ENCODE measurements at places on chromosomes 7 and 10.

DNA sequence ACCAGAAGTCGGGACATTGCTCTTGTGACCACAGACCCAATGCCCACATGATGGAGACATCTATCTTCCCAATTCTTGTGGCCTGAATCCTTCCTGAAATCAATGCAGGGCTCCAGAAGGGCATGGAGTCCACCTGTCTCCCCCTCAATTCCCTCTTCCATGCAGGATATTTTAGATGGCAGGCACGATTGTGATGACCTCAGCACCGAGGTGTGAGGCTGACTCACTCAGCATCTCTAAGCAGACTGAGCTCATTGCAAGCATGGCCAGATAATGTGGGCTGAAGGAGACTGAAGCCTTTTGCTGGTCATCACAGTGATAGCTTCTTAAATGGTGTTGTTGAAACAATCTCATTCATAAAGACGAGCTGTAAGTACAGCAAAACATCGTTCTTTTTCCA is 374.9 kb upstream of the PODXL start:
- DNase-seq: no peak

DNA sequence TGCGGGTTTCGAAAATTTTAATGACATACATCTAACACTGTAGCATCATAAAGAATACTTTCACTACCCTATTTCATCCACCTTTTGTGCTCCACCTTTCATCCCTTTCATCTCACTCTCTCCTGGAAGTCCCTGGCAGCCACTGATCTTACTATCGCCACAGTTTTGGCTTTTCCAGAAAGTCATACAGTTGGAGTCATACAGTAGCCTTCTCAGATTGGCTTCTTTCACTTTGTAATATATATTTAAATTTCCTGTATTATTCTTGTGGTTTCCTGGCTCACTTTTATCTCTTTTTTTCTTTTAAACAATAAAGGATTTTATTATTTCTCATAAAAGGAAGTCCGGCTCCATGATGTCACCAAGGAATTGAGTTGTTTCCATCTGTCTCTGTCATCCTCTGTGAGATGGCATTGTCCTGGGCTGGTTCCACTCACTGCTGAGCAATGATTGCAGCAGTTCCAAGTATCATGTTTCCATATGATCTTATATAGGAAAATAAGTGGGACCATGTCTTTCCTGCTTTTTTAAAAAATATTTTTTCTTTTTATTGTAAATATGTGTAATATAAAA is 626.3 kb downstream of the POM121L12 start:
- no peak for DNase-seq

DNA sequence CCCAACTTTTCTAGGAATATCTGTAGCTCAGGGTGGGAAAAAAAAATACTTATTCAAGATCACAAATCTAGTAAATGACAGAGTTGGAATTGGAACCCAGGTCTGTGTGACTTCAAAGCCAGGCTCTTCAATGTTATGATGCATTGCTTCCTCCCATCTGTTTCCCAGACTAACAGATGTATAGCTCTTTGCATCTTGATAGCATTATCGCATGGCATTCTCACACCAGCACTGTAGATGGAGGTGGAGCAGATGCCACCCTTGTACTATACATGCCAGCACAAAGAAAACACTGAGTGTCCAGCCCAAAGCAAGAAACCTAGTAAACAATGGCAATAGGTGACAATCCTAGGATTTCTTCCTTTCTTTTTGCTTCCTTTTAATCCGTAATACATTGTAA is 497.3 kb downstream of the NEBL start:
- DNase-seq: no peak

DNA sequence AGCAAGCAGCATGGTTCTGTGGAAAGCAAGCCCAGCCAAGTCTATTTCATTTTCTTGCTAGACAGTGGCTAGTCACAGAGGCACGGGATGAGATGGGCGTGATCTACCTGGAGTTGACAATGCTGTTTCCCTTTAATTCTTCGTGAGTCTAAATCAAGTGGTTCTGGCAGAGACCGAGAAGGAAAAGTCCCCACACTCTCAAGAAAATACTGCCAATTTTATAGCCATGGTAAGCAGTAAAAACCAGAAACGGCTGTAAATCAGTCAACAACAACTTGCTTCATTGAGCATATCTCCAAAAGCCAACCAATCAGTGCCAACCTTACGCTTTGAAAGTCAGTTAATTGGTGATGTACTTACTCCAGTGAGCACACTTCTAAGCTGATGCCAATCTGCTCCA is 223.4 kb downstream of the SEC23IP start:
- no peak for DNase-seq

DNA sequence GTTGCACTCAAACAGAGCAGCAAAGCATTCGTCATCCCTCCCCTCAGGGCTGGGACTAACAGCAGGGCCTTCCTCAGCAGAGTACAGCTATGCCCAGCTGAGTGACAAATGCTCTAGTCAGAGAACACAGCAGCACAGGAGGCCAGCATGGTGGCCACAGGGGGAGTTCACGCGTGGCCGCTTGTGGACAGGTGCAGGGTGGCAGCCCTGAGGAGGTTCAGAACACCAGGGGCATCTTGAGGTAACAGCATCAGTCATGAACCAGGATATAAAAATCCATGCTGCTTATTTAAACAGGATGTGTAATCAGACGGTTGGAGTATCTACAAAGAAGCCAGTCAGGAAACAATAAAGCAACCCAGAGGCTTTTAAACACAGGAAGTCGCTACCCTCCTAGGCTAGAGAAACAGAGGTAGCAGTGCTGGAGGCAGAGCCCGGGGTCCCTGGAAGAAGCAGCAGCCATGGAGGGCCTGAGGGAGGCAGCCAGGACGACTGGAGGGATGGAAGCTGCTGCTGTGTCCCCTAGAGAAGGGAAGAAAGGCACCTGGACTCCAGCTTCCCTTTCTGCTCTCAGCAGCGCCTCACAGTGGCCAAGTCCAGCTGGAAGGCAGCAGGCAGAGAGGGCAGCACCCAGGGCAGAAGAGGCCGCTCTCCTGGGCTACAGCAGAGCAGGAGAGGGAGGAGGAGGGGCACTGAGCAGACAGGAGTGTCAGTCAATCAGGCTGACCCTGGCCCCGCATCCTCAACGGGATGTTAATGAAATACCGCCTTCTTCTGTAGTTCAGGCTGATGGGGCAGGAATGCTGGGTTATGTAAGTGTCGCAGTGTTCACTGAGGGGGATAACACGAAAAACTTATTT is 70.8 kb upstream of the UCN3 start:
- DNase-seq: peak; percentile 70

DNA sequence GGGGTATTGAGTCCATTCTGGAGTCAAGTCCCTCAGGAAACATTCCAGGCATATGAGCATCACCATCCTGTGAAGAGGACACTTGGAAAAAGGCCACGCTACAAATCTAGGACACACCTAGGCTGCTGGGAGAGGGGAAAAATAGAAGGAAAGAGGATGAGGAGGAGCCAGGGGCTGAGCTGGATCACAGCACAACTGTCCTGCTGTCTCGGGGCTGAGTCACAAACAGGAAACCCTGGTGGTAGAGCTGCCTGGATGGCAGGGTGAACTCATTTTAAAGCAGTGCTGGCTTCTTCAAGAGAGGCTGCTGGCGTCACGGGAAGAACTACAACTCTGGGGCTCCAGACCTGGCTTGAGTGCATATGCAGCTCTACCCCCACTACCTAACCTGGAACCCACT is 151.5 kb downstream of the RNF216 start:
- peak; percentile 20 for DNase-seq

DNA sequence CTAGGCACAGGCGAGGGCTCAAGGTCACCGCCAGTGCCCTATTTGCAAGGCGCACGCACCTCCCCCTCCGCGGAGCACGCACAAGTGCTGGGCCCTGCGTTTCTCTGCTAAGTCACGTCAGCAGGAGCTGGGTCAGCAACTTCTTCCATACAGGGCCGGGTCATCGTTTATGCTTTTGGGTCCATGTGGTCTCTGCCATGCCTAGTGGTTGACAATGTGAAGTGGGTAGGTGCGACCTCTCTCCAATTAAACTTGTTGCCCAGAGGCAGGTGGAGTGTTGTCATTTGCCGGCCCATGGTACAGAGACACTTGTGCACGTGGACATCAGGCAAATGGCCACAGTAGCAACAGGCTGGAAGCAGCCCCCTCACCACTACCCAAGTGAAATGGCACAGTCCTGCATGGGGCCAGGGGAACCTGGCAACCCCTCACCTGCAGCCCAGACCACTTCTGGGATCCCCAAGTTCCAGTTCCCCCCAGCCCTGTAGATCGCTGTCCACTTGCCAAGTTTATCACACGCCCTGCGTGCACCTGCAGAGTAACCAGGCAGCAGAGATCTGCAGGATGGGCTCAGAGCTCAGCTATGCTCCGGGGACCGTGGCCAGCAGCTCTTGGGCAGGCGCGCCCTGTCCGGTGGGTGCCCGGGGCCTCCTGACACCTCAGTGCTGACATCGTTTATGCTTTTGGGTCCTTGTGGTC is 86.1 kb upstream of the PPP2R2D start:
- DNase-seq: no peak

DNA sequence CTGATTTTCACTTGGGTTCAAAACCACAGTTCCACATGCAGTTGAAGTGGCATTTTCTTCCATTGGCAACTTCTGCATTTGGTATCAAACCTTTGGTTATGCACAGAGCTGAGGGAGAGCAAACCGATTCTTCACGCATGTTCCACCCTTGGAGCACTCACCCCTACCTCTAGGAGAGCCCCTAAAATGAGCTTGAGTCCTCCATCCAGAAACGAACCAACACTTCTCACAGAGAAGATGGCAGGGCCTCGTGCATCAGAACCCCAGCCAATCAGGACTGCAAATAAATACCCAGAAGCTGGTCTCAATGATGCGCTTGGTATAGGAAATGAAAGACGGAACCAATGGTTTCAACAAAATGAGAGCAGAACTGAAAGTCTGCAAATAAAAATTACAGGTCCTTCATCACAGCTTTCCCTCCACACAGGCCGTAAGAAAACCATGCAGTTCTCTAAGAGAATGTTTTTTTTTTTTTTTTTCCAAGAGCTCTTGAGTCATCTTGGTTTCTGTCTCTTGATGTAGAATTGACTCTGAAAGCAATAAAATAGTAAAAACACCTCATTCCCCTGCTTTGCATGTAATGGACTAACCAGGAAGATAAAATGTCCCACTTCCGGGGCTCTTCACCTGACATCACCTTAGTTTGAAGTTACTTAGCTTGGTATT is 23.9 kb downstream of the KLF6 start:
- peak; percentile 50 for DNase-seq

Data from CD4-positive, alpha-beta T cell treated with Interleukin-4 for 1 hour (primary cell).